ENCODE measurements at places on chromosomes 2 and 18.

DNA sequence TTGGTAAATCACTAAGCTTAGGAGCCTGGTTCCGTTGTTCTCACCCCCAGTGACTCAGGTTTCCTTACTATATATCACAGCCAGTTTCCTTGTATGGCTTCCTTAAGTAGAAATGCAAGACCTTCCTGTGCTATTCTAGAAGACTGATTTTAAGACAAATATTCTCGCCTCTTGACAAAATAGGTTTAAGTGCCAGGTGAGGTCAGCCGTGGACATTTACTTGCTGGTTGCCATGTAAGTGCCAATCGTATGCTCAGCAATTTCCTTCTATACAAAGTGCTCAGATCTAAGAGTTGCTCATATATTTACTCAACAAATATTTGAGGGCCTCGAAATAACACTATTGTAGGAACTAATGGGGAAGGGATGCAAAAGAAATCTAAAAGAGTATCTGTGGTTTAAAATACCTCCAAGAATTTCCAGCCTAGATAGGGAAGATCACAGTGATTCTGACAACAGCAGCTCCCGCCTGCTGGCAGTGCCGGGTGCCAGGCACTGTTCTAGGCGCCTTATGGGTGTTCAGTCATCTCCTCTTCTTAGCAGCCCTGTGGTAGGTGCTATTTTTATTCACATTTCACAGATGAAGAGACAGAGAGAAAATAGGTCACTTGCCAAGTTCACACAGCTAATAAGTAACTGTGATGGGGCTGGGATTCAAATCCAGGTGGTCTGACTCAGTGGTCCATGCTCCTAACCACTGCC is 95.3 kb upstream of the B3GNT7 start:
- peak; percentile 37 for DNase-seq

DNA sequence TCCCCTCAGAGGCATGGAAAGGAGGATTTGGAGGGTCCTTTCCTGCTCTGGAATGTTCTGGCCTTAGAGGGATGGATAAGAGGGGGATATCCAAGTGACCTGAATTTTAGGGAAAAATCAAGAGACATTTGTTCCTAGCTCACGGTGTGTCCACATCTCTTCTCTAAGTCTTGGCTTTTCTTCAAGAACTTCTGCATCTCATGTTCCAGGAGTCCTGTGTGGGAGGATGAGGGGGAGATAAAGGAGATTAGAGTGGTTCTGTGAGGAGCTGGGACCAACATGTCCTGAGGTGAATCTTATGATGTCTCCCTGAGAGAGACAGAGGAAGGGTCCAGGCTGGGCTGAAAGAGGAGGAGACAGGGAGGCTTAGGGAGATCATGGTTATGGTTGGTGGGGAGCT is 11.7 kb downstream of the EMX1 start:
- DNase-seq = no peak

DNA sequence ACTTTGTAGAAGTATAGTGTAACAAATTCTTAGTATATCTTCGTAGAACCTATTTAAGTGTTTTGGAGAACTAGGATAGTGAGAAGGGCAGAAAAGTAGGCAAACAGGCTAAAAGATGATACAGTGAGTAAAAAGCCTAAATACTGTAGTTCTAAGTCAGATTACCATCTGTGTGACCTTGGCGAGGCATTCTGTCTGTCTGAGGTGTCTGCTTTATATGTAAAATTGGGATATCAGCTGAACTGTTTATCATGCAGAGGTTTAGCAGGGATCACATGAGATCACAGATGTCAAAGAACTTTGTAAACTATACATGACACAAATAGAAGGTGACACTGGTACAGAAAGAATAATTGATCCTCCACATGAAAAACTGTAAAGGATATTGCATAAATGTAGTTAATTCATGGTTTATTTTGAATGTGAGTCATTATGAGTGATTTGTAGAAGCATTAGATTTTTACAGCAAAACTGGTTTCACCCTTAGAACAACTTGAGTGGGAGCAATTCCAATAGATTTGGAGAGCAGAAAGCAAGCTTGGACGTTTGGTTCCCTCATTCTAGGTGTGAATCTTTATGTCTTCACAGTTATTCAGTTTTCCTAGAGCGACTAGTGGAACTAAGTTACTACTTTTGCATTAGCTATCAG is 41.9 kb downstream of the TAF1B start:
- no peak for DNase-seq

GRCh38 chr18:7844017-7844416 is 276.9 kb downstream of the PTPRM start:
- no peak for DNase-seq

- DNase-seq = no peak
These were observed 15.5 kb downstream of the CUL3 start for GRCh38 chr2:224569654-224570053.

GRCh38 chr2:190748966-190749365 is 100.1 kb downstream of the NAB1 start:
- DNase-seq = no peak

DNA sequence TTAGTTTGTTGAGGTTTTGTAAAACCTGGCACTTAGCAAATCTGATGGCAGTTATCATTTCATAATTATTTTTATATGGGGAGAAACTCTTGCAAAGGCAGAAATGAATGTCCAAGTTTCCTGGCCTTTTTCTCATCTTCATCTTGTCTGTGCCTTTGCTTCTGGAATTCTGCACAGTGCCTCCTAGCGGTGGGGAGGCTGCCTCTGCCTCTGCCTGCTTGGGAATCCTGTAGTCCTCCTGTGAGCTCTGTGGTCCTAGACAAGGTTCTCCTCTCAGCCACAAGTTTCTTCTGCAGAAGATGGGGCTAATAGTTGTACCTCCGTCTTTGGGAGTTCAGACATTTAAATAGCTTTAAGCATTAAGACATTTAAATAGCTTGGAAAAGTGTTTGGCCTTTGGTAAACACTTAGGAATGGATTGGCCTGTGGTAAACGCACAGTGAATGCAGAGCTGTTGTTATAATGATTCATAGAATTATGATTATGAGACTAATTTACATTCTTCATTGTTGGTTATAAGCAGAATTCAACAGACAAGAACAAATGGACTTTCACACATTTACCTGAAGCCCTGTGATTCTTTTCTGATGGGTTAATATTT is 101.2 kb downstream of the ZNF236 start:
- DNase-seq = no peak

GRCh38 chr18:79203017-79203605 is 133.9 kb downstream of the ATP9B start:
- no peak for DNase-seq

GRCh38 chr18:53305461-53305860 is 919.0 kb downstream of the MBD2 start:
- DNase-seq = no peak

DNA sequence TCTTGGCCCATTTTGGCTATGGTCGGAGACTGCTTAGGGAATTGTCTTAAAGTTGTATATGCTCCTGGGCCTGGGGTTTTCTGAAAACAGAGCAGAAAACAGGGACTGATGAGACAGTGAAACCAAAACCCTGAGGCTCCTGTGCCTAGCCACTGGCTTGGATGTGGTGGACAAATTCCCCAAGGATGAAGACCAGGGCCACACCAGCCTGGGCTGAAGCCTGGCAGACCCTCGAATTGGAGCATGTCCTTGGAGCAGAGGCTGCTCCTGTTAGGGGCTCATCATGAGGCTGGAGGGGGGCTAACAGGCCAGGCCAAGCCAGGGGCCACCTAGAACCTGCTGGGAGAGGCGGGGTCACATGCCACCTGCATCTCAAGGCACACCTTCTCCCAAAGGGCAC is 68.1 kb downstream of the STPG4 start:
- DNase-seq = no peak

DNA sequence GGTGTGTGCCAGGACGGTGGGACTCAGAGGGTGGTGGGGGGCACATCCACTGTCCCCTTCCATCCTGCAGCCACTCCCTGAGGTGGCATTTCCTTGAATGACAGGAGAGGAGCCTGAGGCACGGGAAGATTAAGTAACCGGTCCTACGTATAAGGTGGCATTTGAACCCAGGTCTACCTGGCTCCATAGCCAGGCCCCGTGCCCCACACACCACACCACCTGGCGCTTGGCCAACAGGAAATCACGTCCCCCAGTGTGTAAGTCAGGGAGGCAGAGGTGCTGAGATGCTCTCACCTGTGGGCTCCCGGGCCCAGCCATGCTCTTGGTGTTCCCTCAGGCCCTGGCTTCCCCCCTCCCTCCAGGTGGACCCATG is 53.7 kb downstream of the HPCAL1 start:
- DNase-seq = no peak

- DNase-seq = no peak
These were observed 42.9 kb downstream of the QPCT start for GRCh38 chr2:37387148-37387835.

- no peak for DNase-seq
These were observed 78.7 kb downstream of the GBX2 start for GRCh38 chr2:236089271-236090026.

DNA sequence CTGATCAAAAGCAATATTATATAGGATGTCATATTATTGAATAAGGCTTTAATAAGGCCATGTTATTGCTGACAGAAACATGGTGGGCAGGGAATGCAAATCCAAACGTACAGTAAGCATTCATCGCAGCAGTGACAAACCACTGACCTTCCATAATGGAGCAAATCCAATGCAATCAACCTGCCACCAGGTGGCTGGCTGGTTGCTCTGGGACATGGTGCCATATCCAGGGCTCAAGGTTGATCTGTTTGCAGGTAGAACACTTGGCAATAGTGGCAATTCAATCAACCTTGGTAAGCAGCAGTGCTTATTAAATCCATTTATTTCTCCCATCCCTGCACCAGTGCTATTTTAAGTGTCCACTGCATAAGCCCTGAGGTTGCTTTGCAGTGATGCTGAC is 75.4 kb downstream of the CERKL start:
- no peak for DNase-seq

- no peak for DNase-seq
These were observed 85.8 kb upstream of the NDUFV2 start for GRCh38 chr18:9016633-9017166.

GRCh38 chr2:116724550-116724949 is 1089.9 kb upstream of the DDX18 start:
- DNase-seq = no peak
